NCI-H526 (cell line): ENCODE measurements at places on chromosomes 3 and 15.
A peak's percentile ranks its signal among the peaks of the same experiment; 100 is the strongest.

GRCh38 chr3:72288955-72289691 is 504.2 kb upstream of the PROK2 start:
- peak; percentile 27 for DNase-seq

DNA sequence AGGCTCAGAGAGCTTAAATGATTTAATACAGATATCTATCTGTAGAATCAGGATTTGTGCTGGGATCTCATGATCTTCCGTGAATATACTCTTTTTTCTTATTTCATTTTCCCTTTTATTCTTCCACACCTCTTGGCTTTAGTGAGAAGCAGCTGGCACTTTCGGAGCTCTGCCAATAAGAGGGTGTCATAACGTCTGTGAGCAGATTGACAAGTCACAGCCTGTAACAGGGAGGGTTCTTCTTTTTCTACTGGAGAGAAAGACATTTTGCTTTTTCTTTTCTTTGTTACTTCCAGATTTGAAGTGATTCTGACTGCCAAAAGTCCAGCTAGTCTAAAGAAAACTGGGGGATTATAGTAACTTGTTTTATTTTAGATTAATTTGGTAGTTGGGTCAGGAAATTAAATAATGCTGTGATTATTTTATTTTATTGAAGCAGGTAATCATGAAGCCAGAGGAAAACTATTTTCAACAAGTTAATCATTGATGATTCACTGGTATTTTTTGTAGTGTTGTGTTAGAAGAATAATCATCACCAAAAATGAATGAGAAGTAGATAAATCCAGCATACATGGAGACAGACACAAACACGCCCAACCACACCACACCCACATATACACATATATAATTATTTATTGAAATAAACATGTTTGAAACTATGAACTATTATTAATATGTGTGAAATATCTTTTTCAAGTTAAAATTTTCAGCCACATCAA is 69.8 kb downstream of the TNFAIP8L3 start:
- no peak for DNase-seq

GRCh38 chr3:71103430-71103921 is 480.1 kb downstream of the FOXP1 start:
- no peak for DNase-seq

- no peak for DNase-seq
Measured at GRCh38 chr3:41640076-41640475, 321.8 kb downstream of the ULK4 start.

DNA sequence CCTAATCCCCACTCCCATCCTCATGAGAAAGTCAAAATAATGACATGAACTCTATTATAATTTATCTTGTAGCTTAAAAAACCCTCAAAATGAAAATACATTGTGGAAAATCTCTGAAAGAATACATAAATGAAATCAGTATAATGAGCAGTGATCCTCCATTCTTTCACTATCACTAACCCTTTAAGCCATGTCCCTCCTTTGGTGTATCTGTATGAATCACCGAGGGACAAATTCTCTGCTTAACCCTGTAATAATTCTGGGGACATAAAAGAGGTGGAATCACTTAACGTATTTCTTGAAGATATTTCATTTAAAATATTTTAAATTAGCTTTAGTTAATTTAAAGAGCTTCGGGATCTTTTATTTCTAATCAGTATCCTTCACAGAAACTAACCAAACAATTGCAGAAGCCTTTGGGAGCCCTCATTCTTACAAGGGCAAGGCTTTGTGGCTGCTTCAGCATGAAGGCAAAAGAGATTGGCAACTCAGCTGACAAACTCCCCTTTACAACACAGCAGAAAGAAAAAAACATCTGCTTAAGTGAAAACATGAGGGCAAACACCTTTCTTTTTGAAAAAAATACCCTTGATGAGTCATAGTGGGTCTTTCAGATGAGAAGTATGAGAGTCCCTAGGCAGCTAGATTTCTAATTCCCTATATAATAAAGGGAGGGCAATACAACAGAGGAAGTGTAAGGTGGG is 44.0 kb upstream of the ALCAM start:
- DNase-seq: no peak

GRCh38 chr3:49647741-49648140 is 26.4 kb upstream of the APEH start:
- DNase-seq: no peak

- no peak for DNase-seq
Measured at GRCh38 chr3:115281697-115282675, 134.9 kb upstream of the ZBTB20 start.

DNA sequence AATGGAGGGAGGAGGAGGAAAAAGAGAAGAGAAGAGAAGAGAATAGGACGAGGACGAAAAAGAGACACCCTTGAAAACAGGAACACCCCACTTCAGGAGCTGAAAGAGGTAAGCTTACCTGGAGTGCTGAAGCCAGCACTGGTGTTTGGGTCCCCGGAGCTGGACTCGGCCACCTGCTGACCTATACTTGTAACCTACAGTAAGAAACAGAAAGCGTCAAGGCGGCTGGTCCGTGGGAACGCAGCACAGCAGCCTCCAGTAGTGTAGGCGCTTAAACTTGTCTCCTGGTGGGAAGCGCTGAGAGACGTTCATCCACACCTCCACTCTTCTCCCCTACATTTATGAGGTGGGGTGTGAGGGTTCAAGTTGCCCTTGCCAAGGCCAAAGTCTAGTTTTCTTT is 141.0 kb downstream of the NSMCE3 start:
- DNase-seq: no peak

DNA sequence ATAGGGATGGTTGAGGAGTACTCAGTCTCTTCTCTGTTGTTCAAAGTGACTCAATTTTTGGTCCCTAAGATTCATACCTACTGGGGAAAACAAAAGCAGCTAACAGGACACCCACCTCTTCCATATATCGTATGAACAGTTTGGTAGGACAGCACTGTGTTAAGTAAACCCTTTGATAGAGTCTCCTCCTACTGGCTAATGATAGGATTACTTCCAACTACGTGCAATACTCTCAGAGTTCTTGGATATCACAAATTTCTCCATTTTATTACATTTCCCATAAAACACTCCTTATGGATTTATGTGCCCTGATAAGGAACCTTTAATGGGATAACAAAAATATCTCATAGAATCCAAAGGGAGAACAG is 200.2 kb upstream of the GOLGA6L4 start:
- peak; percentile 45 for DNase-seq

DNA sequence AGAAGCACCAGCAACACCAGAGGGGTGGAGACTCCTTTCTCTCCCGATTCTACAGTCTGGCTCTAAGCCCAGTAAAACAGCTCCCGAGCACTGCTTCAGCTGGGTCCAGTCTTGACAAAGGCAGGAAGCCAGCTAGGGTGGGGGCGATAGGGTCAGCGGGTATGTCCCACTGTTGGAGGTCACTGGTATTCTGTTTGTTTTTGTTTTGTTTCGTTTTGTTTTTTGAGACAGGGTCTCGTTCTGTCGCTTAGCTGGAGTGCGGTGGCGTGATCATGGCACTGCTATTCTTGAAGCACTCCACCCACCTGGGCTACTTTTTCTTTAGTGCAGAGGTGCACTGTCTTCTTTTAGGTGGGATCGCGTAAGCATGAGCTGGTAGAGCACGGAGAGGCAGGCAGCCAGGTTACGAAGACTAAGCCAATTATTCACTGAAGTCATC is 16.3 kb downstream of the GCSAM start:
- no peak for DNase-seq

- no peak for DNase-seq
Measured at GRCh38 chr3:190554197-190554596, 40.3 kb downstream of the IL1RAP start.

DNA sequence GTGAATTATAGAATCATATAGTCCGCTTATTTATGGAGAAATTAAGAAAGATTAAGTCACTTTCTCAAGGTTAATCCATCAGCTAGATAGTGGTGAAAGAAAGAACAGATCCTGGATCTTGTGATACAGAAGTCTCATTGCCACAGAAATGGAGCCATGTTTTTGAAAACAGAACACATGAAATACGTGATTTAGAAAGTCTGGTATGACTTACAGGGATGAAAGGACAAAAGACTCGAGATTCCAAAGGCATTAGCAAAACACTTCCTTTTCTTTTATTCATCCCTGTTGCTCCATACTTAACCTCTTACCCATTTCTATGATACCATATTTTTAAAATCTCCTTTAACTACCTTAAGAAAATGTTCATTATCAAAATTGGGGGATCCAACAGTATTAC is 40.0 kb upstream of the TEX9 start:
- no peak for DNase-seq

DNA sequence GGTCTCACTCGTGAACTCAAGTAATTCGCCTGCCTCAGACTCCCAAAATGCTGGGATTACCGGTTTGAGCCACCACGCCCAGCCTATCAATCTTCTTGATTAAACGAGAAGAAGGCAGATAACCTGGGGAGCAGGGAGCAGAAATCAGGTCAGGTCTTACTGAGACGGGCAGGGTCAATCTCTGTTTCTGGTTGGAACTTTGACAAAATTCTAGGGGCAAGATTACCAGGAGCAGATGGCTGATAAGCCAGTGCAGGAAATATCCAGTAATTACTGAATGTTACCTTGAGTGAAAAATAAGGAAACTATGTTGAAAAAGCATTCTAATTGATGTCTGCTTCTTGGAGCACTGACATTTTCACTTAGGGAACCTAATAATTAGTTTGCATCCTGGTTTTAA is 24.4 kb upstream of the GOLM2 start:
- DNase-seq: no peak

DNA sequence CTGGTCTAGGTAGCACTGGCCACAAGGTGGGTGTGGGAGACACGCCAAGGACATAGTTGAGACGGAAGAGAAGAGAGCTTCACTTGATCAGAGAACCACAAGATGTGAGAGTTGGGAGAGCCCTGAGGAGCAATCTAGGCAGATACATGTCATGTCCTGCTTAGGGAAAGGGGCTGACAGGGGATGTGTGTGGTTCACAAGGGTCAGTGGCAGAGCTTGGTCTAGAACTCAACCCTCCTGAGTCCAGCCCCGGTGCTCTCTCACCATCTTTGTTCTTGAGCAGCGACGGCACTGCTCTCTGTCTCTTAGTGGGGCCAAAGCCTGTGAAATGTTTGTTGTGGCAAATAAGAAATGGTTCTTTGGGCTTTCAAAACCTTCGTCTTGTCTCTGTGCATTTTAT is 243.5 kb upstream of the ROPN1 start:
- DNase-seq: no peak

GRCh38 chr3:66488492-66488891 is 12.3 kb downstream of the LRIG1 start:
- no peak for DNase-seq

DNA sequence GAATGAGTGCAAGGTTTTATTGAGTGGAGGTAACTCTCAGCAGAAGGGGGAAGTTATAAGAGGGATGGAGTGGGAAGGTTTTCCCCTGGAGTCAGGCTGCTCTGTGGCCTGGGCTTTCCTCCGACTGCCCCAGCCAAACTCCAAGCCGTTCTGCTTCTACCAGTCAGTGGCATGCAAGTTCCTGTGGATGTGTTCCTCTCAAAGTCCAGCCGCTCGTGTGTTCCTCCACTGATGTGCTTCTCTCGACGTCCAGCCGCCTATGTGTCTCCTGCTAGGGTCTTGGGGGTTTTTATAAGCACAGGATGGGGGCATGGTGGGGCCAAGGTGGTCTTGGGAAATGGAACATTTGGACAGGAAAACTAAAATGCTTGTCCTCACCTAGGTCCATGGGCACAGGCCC is 9.0 kb upstream of the U2SURP start:
- DNase-seq: no peak

DNA sequence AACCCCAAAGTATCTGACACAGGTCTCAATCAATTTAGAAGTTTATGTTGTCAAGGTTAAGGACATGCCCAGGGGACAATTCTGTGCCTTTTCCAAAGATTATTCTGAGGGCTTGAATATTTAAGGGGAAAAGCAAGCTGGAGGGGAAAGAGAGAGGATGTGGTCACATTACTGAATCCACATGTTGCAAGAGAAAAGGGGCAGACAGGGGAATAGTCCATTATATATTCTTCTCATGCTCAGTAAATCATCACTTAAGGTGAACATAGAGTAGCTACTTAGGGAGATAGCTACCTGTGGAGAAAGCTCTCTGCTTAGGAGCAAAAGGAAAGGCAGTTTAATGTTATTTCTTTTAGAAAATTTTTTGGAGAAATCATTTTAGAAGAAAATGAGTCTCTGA is 751.6 kb downstream of the SI start:
- DNase-seq: no peak

- no peak for DNase-seq
Measured at GRCh38 chr3:159600291-159600690, 388.3 kb upstream of the IL12A start.

DNA sequence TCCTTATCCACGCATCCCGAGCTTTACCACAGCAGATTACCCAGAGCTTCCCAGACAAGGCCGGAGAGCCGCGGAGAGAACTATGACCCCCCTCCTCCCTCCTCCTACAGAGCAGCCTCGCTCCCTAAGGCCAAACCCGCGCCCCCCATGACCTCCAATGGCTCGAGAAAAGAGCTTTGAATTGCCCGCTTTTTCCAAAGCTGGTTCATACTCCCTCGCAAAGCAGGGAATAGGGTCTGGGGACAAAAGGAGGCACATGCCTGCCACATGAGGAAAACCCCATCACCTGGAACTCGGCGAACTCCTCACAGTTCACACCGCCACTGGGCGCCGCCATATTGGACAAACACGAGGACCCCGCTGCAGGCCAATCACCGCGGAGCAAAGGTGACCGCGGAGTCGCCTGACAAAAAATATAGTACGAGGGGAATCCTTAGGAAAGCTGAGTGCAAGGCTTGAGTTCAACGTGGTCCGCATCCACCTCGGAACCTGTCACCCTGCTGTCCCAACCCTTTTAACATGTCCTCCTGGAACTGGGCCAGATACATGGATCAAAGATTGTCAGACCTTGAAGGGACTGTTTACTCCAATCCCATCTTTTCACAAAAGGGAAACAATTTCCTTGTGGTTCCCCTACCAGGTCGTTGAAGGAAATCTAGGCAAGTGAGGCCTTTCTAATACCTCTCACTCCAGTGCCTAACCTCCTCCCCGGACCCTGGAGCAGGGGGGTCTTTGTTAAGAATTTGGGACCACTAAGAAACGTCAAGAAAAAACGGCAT is at the start of gene MIX23:
MIX23 (minus strand) TSS at position 344 of the 779 bp plus-strand sequence; CDS start at position 337, 7 bp downstream.
- peak; percentile 87 for DNase-seq

DNA sequence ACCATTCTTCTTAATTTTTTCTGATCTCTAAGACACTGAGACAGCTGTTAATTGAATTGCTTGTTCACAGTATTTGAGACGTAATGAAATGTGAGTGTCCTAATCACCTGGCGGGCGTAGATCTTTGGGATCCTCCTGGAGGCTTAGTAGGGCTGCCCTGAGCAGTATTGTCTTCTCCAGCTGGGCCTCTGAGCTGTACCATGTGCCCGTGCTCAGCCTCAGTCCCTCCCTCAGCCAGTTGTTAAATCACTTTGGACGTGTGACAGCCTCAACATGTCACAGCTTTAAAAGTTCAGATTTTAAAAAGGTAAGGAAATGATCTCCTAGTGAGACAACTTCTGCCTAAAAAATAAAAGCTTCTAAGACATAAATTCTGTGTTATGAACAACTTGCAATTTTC is 35.5 kb downstream of the IGF1R start:
- no peak for DNase-seq

DNA sequence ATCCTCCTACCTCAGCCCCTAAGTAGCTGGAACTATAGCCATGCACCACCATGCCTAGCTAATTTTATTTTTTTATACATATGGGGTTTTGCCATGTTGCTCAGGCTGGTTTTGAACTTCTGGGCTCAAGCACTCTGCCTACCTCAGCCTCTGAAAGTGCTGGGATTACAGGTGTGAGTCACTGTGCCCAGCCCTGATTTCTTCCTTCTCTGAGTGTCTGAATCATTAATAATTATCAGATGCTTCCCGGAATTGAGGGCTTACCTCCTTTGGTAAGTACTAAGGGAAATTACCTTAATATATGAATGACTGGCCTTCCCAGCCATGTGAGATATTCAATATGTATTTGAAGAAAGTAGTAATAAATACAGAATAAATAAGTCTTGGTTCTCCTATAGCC is 7.2 kb downstream of the CLPX start:
- DNase-seq: no peak

GRCh38 chr15:88894348-88894818 is 961 bp downstream of the HAPLN3 start:
- DNase-seq: peak; percentile 63
